Activated CD4-positive, alpha-beta T cell treated with anti-CD3 and anti-CD28 coated beads, Interleukin-2, amount 50 U/mL, for 4 hours (primary cell): ENCODE measurements at places on chromosomes 5 and 9.

DNA sequence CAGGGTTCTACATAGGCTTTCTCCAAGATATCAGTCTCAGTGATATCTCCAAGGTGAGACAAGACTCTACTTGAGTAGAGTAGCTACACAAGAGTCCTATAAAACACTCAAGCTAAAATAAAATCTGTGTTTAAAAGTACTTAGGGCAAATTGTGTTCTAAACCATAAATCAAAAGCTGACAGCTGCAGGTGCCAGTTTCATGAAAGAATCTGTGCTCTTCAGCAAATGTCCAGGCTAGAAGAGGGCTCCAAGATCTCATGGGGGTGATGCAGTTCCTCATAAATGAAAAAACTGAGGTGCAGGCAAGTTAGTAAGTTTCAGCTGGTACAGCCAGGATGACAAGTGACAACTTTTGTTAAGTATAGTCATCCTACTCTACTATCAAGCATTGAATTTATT lies 142.8 kb upstream of the TNPO1 start:
- DNase-seq: no peak

DNA sequence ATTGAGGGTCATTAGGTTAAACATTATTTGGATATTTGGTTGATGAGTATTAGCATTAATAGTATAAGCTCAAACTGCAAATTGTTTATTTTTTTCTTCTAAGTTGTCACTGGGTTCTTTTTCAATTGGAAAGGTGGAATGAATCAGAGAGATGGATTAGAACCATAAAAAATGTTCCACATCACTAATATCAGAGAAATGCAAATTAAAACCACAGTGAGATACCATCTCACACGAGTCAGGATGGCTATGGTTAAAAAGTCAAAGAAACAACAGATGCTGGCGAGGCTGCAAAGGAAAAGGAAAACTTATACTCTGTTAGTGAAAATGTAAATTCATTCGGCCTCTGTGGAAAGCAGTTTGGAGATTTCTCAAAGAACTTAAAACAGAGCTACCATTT lies 122.8 kb downstream of the CCDC192 start:
- no peak for DNase-seq

GRCh38 chr9:113621309-113621791 lies 157.8 kb downstream of the RGS3 start:
- DNase-seq: no peak

- DNase-seq: no peak
These were observed 2.1 kb upstream of the GABRB2 start for GRCh38 chr5:161548487-161549094.

DNA sequence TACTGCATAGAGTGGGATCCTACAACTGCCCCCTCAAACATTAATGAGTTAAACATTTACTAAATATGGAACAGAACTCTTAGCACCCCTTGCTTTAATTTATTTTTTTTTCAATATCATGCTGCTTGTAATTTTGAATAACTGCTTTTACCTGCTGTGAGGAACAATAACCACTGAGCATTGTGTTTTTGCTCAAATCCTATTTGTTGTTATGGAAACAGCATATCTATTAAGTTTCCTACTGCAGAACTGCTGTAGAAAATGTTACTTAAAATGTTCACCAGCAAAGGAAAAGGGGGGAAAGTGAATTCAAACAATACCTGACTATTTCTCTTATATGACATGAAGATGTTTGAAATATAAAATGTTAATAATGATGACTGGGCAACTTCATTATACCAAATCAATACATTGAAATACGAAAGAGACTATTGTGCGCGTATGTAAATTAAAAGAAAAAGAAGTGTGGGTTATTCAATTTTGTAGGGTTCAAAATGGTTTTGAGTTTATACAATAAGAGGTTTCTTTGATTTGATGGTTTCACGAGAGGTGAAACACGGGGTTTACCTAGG lies 1043.8 kb upstream of the NUDT12 start:
- DNase-seq: no peak

GRCh38 chr5:143495821-143496275 lies 92.4 kb upstream of the NR3C1 start:
- no peak for DNase-seq
